ENCODE measurements at places on chromosomes 4 and X. TPM values are rescaled to one million over a fixed set of nuclear protein-coding genes. Genes with fewer than 3 reads are reported as not detected.

DNA sequence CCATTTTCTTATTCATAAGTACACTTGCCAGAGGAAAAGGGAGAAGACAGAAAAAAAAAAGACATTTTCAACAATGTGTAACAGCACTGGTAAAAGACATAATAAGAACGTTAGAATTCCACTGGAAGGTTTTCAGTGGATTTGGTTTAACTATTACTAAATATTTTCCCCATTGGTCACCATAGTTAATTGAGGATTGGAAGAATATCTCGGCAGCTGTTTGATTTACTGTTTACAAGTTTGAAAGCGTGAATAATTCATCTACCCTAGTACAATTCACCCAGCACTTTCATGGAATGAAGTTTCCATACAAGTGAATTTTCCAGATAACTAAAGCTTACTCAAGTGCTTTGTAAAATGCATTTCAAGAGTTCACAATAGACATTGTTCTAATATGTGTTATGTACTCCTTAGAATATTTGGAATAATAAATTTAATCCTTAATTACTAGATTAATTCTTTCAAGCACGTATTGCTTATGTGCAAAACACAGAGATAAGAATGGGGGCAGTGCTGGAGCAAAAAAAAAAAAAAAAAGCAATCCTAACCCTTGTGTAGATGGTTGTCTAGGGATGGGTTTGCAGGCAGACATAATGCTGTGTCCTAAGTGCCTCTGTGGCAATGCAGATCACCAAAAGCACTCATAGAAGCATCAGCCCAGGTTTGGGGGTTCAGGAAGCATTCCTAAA is 57.1 kb downstream of the ENPEP start:
- no peak for DNase-seq

DNA sequence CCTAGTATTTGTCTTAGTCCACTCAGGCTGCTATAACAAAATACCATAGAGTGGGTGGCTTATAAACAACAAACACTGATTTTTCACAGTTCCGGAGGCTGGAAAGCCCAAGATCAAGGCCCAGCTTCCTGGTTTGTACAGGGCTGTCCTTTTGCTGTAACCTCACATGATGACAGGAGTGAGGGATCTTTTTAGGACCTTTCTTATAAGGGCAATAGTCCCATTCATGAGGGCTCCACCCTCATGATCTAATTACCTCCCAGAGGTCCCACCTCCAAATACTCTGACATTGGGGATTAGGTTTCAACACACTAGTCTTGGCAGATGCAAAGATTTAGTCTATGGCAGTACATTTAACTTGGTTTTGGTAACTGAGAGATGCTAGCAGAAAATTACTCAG is 20.9 kb downstream of the GPAT3 start:
- DNase-seq, result no peak

DNA sequence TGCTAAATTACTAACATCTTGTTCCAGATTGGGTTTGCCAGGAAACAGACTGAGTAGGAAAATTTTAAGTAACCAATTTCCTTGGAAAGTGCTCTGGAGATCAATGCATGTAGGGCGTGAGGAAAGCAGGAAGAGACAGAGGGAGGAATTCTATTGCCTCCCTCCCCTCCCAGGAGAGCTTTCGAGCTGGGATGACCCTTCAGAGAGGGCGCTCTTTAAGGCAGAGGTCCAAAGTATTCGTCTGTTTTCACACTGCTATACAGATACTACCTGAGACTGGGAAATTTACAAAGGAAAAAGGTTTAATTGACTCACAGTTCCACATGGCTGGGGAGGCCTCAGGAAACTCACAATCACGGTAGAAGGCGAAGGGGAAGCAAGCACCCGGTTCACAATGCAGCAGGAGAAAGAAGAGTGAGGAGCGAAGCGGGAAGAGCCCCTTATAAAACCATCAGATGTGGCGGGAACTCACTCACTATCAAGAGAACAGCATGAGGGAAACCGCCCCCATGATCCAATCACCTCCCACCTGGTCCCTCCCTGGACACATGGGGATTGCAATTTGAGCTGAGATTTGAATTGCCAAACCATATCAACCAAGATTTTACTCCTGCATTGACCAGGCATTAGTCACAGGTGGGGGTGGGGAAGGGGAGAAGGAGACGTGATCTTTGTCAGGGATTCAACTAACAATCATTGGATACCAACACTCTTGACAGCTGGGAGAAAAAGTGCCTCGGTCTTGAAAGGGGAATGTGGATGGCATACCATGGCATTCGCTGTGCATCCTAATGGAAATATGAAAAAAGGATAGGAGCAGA is 63.8 kb downstream of the SLITRK2 start:
- DNase-seq, result no peak

DNA sequence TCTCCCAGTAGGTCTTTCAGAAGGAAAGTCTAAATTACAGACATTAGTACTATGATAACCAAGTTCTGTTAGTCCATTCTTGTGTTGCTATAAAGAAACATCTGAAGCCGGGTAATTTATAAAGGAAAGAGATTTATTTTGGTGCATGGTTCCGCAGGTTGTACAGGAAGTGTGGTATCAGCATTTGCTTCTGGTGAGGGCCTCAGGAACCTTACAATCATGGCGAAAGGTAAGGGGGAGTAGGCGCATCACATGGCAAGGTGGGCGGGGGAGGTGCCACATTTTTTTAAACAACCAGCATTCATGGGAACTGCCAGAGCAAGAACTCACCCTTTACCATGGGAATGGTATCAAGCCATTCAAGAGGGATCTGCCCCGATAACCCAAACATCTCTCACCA is 26.2 kb upstream of the USP46 start:
- DNase-seq, result no peak

DNA sequence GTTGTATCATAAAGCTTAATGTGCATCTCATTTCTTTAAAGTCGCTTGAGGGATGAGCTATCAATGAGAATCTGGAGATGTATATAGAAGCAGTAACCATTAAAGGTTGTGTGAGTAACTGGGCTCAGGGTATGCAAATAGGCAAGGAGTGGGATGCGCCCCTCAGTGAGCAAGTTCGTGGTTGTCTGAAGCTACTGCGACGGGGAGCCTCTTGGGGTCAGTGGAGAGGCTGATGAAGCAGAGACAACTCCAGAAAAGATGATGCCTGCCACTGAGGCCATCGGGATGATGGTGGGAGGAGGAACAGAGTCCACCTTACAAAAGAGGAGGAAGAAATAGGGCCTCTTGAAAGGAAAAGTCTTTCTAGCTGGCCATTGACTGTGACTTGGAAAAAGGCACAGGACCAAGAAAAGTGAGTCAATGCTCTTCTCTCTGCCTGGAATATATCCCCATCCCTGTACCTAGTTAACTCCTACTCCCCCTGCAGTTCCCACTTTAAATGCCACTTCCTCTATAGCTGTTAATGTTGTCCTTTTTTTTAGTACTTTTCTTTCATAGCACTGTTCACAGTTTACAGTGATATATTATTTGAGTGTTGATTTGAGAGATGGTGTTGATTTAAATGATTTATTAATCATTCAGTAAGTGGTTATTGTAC is 51.4 kb upstream of the LSM6 start:
- no peak for DNase-seq

CCNG2 gene
- 49.2 TPM for total RNA-seq
